ENCODE measurements at places on chromosomes 4 and X. TPM values are rescaled to one million over a fixed set of nuclear protein-coding genes. Genes with fewer than 3 reads are reported as not detected.

Gene MAGEE1
- total RNA-seq: 4.3 TPM

DNA sequence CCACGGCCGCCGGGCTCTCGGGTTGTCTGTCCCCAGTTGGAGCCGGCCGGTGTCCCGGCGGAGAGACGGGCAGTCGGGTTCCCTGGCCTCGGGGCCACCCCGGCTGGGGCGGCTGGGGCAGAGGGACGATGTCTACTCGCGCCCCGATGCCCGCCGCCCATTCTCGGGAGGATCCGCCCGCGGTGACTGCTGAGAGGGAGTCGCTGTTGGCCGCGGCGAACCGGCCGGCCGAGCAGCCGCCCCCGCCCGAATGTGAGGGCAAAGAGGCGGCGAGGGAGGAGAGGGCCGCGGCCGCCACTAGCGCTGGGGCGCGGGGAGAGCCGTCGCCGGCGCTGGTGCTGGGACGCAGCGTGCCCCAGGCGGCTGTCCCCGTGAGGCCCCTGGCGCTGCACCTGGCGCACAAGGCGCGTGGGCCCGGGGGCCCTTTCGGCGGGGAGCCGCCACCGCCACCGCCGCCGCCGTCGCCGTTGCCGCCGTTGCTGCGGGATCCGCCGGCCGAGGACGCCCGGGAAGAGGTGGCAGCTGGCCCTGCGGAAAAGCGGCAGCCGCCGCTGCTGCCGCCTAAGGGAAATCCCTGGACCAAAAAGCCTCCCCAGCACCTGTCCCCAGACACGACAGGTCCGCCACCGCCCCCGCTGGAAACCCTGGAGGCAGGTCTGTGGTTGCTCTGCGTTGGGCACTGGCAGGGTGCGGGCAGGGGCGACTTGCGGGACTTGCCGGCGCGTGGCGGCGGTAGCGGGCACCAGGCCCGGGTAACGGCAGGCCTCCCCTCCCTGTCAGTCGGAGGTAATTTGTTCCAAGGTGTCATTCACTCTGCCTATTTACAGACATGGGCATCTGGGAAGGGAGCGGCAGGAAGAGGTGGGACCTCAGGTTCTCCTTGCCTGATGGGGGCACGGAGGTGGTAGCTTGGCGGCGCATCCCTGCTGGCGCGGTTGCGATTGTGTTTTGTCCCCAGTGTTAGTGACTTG, 739 bp downstream of the LARP1B start:
- H3K36me3 ChIP-seq: no peaks in the 10 kb centered on the region
- DNase-seq: peak; percentile 76
- H3K4me1 ChIP-seq: peaks cover 4% of the 10 kb centered on the region
- H3K27me3 ChIP-seq: no peaks in the 10 kb centered on the region
- H3K4me3 ChIP-seq: peak overlapping the region; percentile 71

Gene LPAR4
- total RNA-seq: 0.52 TPM

DNA sequence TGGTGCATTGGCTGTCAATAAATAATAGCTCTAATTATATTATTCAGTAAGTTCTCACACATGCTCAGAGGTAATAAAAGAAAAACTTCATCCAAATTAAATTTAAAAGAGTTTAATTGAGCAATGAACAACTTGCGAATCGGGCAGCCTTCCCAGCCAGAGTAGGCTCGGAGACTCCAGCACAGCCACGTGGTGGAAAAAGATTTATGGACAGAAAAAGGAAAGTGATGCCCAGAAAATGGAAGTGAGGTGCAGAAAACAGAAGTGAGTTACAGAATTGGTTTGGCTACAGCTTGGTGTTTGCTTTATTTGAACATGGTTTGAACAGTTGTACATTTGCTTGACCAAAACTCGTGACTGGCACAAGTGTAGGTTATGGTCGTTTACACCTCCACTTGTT, 13.6 kb upstream of the BOD1L1 start:
- H3K4me3 ChIP-seq: no peak overlapping the region
- DNase-seq: no peak
- no peak overlapping the region for H3K27ac ChIP-seq
- H3K36me3 ChIP-seq: no peaks in the 10 kb centered on the region
- H3K27me3 ChIP-seq: no peaks in the 10 kb centered on the region

GRCh38 chrX:139882299-139882698, 50.6 kb downstream of the ATP11C start:
- no peak for DNase-seq
- no peaks in the 10 kb centered on the region for H3K36me3 ChIP-seq
- H3K4me3 ChIP-seq: no peak overlapping the region
- no peaks in the 10 kb centered on the region for H3K4me1 ChIP-seq
- peak overlapping the region; percentile 53 for H3K27ac ChIP-seq
- no peaks in the 10 kb centered on the region for H3K27me3 ChIP-seq

GRCh38 chrX:74426071-74426470, 4.8 kb downstream of the SLC16A2 start:
- no peak for DNase-seq
- H3K36me3 ChIP-seq: no peaks in the 10 kb centered on the region
- no peaks in the 10 kb centered on the region for H3K27me3 ChIP-seq
- H3K4me1 ChIP-seq: no peaks in the 10 kb centered on the region
- no peak overlapping the region for H3K27ac ChIP-seq

Gene C4orf50
- not detected for total RNA-seq

Gene SYP
- total RNA-seq: 1.00 TPM

- no peak overlapping the region for H3K4me3 ChIP-seq
- no peak for DNase-seq
- no peaks in the 10 kb centered on the region for H3K4me1 ChIP-seq
- no peaks in the 10 kb centered on the region for H3K36me3 ChIP-seq
- no peak overlapping the region for H3K27ac ChIP-seq
These were observed 118.5 kb downstream of the VSIG4 start for GRCh38 chrX:65921363-65921762.

Gene UBA1
- total RNA-seq: 169 TPM

DNA sequence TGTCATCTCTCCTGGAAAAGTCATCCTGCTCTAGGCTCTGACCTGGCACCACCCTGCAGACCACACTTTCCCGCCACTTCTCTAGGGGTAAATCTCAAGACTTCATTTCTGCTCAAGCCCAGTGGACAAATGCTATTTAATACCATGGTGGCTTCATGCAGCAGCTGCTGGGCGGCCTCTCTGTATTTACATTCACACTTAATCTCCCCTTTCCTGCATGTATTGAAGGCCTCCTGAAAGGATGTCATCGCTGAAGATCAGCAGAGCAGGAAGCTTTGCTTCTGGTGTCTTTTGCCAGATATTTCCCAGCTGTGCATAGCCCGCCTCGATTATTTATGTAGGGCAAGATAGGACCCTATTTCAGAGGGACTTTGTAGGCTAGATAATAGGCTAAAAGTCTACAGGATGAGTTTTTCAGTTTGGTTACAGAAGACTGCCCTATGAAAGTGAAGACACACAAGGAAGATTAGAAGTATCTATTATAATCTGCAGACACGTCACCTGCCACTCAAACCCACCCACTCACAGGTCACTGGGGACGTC, 17.2 kb downstream of the PROM1 start:
- DNase-seq: no peak
- no peak overlapping the region for H3K4me3 ChIP-seq
- H3K4me1 ChIP-seq: no peaks in the 10 kb centered on the region
- H3K27me3 ChIP-seq: no peaks in the 10 kb centered on the region
- H3K36me3 ChIP-seq: no peaks in the 10 kb centered on the region

Gene EMD
- total RNA-seq: 52.8 TPM

- no peak overlapping the region for H3K27ac ChIP-seq
- DNase-seq: no peak
- no peaks in the 10 kb centered on the region for H3K4me1 ChIP-seq
- H3K36me3 ChIP-seq: no peaks in the 10 kb centered on the region
These were observed 12.0 kb downstream of the EREG start for GRCh38 chr4:74376888-74377483.

Gene NEIL3
- not detected for total RNA-seq

Gene HPSE
- 0.79 TPM for total RNA-seq

Gene GUCY1B1
- 18.5 TPM for total RNA-seq

DNA sequence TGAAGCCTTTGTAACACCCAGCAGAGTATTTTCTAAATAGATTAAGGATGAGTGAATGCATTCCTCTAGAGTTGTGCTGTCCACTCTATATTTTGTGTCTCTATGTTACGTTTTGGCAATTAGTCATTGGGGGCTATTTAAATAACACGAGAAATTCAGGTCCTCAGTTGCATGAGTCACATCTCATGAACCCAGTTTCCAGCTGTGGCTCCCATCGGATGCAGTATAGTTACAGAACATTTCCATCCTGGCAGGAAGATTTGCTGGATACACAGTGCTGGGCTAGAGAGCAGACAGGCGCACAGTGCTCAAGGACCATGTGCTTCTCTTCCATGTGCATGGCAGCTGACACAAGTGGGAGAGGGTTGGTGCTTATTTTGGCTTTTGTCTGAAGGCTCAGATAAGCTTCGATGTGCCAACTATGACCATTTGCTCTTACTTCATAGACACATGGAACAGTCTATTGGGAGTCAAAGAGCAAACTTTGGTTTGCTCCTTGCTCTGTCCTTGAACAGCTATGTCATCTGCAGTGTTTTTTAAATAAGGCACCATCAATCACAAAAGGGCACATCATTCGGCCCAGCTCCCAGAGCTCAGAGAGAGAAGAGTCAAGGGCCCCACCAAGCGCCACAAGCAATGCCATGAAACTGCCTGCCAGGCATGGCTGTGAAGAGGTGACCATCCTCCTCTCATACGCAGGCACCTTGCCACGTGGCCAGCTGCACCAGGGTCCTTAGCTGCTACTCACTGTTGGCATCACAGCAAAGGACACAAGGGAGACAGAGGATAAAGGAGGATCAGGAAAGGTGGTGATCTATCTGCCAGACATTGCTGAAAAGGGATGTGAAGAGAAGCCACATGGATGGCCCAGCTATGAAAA, 8.1 kb upstream of the STS start:
- no peak for DNase-seq
- H3K4me3 ChIP-seq: no peak overlapping the region
- H3K4me1 ChIP-seq: no peaks in the 10 kb centered on the region
- no peak overlapping the region for H3K27ac ChIP-seq
- peaks cover 5% of the 10 kb centered on the region for H3K36me3 ChIP-seq

Gene HTN1
- not detected for total RNA-seq

- no peaks in the 10 kb centered on the region for H3K4me1 ChIP-seq
- no peak overlapping the region for H3K27ac ChIP-seq
- H3K27me3 ChIP-seq: no peaks in the 10 kb centered on the region
- H3K4me3 ChIP-seq: peak overlapping the region; percentile 45
- no peak for DNase-seq
These were observed 732 bp downstream of the NLGN4X start for GRCh38 chrX:6227935-6228334.

DNA sequence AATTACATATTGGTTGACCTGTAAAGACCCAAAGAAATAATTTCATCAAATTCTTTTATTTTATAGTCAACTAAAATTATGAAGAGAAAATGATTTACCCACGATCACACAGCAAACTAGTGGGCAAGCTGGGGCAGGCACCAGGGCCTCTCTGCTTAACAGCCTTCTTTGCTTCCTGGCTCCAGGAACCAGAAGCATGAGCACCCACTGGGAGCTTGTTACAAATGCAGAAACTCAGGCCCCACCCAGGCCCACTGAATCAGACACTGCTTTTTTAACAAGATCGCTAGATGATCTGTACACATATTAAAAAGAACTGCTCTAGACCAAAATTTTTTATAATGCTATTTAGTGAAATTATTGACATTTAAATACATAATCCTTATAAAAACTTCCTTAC, 95.0 kb downstream of the GEMIN8 start:
- H3K27ac ChIP-seq: no peak overlapping the region
- no peak overlapping the region for H3K4me3 ChIP-seq
- H3K36me3 ChIP-seq: no peaks in the 10 kb centered on the region
- H3K4me1 ChIP-seq: peaks cover 4% of the 10 kb centered on the region
- no peak for DNase-seq
- H3K27me3 ChIP-seq: no peaks in the 10 kb centered on the region

GRCh38 chr4:6595897-6596537, 21.0 kb downstream of the MAN2B2 start:
- H3K27me3 ChIP-seq: no peaks in the 10 kb centered on the region
- H3K27ac ChIP-seq: no peak overlapping the region
- H3K4me1 ChIP-seq: no peaks in the 10 kb centered on the region
- no peak overlapping the region for H3K4me3 ChIP-seq
- peaks cover 32% of the 10 kb centered on the region for H3K36me3 ChIP-seq

DNA sequence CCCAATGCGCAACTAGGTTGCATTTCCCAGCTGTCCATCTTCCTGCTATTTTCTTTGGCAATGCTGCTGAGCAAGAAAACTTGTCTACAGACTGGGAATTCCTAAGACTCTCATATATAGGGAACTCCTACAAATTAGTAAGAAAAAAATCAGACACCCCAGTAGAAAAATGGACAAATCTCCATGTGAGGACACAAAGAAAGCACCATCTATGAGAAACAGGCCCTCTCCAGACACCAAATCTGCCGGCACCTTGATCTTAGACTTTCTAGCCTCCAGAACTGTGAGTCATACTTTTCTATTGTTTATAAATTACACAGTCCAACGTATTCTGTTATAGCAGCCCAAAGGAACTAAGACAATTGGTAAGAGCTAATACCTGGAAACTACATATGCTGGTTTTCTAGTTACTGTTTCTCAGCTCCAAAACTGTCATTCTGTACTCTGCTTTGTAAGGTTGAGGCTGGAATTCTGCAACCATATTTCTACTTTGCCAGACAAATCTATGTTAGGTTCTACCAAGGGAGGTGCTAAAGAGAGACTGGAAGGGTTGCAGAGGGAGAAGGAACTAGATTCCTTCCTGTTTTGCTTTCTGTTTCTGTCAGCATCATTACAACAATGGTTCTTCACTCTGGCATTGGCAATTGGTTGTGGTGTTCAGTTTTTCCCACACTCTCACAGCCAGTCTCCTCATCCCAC, 35.7 kb upstream of the FAM241A start:
- H3K27ac ChIP-seq: peak overlapping the region; percentile 33
- no peak overlapping the region for H3K4me3 ChIP-seq
- no peaks in the 10 kb centered on the region for H3K27me3 ChIP-seq
- DNase-seq: no peak
- no peaks in the 10 kb centered on the region for H3K4me1 ChIP-seq
- no peaks in the 10 kb centered on the region for H3K36me3 ChIP-seq

- H3K36me3 ChIP-seq: no peaks in the 10 kb centered on the region
- H3K27ac ChIP-seq: no peak overlapping the region
- no peak for DNase-seq
- H3K27me3 ChIP-seq: no peaks in the 10 kb centered on the region
These were observed 149.8 kb upstream of the RASGEF1B start for GRCh38 chr4:81621490-81621889.

GRCh38 chrX:70444326-70444945, at the start of gene DLG3:
TSS of gene DLG3 (plus strand) at chrX:70444835. CDS start at chrX:70445202, 367 bp downstream.
- peaks cover 15% of the 10 kb centered on the region for H3K27me3 ChIP-seq
- H3K36me3 ChIP-seq: no peaks in the 10 kb centered on the region
- H3K4me3 ChIP-seq: peak within 1 kb of the TSS; percentile 22
- H3K27ac ChIP-seq: no peak within 1 kb of the TSS
- no peaks in the 10 kb centered on the region for H3K4me1 ChIP-seq

Gene HSPA4L
- 22.9 TPM for total RNA-seq

GRCh38 chr4:53656421-53656981, 65.2 kb upstream of the LNX1 start:
- no peak for DNase-seq
- H3K4me1 ChIP-seq: peaks cover 28% of the 10 kb centered on the region
- H3K27me3 ChIP-seq: no peaks in the 10 kb centered on the region
- H3K27ac ChIP-seq: peak overlapping the region; percentile 59
- no peaks in the 10 kb centered on the region for H3K36me3 ChIP-seq
